ENCODE measurements at places on chromosomes 4 and X. TPM values are rescaled to one million over a fixed set of nuclear protein-coding genes. Genes with fewer than 3 reads are reported as not detected.

FGF2 gene
- total RNA-seq = 16.6 TPM

GLOD5 gene
- not detected for total RNA-seq

AGTR2 gene
- total RNA-seq = not detected

GRCh38 chrX:24999511-24999910, 16.3 kb downstream of the ARX start:
- DNase-seq = no peak

DNA sequence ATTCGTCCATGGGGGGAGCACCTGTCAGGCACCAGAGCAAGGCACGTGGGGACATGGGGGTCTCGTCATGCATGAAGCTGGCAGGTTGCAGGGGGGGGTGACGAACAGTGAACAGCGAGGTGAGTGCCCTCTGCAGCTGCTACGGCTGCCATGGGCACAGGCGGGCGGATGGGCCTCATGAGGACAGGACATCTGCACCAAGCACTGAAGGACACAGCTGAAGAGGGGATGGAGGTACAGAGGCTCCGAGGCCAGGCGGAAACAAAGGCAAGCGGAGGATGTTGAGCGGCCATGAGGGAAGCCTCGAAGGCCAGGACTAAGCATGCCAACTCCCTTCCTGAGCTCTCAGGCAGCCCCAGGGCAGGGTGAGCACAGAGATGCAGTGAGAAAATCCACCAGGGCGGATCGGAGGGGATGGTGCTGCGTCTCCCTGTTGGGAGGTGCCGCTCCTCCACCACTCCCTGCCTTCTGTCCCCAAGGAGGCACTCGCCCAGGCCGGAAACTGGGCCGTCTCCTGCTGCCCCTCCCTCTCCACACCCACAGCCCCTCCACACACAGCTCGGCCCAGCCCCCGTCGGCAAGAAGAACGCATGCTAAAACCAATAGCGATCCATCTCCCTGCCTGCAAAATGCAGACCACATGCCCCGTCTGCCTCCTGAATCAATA, 24.6 kb downstream of the ABLIM2 start:
- DNase-seq = no peak

- DNase-seq = no peak
Measured at GRCh38 chr4:68655764-68656444, 14.5 kb downstream of the UGT2B15 start.

Measured in pulmonary artery endothelial cell (primary cell).